NCI-H1048 (cell line): ENCODE measurements at places on chromosomes 1 and 21.

GRCh38 chr1:67635055-67635809, 49.8 kb upstream of the GADD45A start:
- DNase-seq, result no peak

- no peak for DNase-seq
Observed at GRCh38 chr1:150161747-150162581, 12.2 kb downstream of the PLEKHO1 start.

DNA sequence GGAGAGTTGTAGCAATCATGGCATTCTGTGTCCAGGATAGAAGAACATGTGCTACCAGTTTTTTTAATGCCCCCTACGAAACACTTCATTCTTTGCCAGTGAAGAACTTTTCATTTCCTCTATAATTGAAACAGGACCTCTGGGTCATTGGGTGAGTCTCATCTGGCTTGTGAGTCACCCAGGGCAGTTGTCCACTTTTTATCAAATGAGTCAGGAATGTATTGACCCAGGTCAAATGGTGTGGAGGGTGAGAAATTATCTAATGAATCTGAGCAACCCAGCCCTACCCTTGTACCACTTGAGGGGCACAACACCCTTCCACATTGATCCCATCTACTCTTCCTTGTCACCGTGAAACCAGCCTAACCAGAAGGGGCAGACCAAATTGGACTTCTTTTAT, 417.3 kb upstream of the PROX1 start:
- no peak for DNase-seq

GRCh38 chr1:175933801-175934200, 190.4 kb upstream of the TNR start:
- DNase-seq, result no peak

DNA sequence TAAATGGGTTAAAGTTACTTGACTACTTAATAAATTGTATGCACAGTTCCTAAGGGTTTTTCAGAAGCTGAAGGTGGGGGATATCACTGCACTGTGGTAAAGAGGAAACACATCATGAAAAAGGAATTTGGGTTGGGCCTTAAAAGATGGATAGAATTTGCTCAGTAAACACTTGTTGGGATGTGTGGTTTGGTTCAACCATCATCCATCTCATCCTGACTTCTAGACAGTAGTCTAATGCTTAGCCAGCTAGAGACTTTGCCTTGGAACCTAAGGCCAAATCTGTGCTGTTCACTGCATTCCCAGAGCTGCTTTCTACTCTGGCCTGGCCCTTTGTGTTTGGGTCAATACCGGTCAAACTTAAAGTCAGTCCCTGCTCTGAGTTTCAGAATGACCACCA, 30.6 kb downstream of the LY9 start:
- DNase-seq, result no peak

DNA sequence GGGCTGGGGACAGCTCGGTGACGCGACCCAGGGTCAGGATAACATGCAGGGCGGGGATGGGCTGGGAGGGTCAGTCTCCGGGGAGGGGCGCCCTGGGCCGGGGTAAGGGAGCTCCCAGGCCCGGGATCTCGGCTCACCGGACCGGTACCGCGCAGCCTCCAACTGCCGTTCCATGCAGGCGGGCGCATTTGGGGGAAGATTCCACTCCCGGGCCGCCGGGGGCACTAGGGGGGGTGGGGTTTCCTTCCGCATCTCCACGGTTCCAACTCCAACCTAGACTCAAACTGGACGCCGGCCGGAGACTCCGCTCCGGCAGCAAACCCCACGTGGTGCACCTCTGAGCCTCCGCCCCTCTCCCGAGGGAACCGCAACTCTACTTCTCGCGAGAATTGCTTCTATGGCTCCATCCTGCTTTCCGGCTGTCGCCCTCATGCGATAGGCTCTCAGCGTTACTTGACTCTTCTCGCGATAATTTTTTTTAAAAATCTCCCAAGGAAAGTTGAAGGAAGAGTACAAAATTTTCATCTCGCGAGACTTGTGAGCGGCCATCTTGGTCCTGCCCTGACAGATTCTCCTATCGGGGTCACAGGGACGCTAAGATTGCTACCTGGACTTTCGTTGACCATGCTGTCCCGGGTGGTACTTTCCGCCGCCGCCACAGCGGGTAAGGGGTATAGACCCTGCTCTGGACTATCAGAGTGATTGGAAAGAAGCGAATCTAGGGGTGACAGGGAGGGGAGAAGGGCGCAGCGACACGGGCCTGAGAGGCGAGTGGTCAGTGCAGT, at the start of the genes ATP5PB and WDR77:
Gene ATP5PB (plus strand): TSS at position 547 of the 785 bp plus-strand sequence. CDS start 78 bp downstream, at position 625.
Gene WDR77 (minus strand): TSS at position 339 of the 785 bp plus-strand sequence. CDS start 87 bp downstream, at position 252.
- DNase-seq, result peak; percentile 99

- no peak for DNase-seq
Observed at GRCh38 chr1:177239792-177240191, 69.0 kb downstream of the BRINP2 start.

- DNase-seq, result no peak
Observed at GRCh38 chr1:152886085-152886484, 8.0 kb downstream of the SMCP start.
